HEK293T (cell line): ENCODE measurements at places on chromosomes 2 and 18.
A peak's percentile ranks its signal among the peaks of the same experiment; 100 is the strongest.

DNA sequence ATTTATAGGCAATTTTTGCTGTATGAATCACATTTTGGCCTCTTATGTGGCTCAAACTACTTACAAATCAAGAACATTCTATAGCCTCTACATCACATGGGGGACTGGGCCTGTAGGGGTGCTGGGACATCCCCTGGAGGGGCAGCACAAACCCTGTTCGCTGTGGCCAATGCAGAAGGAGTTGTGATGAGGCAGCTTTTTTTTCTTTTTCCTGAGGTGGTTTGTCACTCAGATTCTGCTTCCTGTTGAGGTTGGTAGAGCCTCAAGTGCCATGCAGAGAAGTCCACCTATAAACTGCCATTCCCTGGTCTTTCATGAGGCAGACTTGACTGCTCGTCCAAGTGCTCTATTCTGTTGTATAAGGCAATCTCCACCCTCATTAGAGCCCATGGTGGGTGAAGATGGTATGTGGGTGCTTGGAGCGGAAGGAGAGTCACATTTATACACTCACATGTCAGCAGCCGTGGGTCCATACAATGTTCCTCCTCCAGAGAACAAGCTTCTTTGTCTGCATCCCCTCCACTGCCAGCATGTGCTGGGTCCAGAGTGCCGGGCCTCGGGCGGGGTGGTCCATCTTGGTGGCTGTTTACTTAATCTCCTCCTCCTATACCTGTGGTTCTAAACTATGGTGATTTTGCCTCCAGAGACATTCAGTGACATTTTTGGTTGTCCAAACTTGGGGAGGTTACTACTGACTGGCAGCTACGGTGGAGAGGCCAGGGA is 120.3 kb downstream of the ACOXL start:
- DNase-seq: no peak

GRCh38 chr2:20355131-20355530 is 4.5 kb upstream of the PUM2 start:
- DNase-seq: no peak

DNA sequence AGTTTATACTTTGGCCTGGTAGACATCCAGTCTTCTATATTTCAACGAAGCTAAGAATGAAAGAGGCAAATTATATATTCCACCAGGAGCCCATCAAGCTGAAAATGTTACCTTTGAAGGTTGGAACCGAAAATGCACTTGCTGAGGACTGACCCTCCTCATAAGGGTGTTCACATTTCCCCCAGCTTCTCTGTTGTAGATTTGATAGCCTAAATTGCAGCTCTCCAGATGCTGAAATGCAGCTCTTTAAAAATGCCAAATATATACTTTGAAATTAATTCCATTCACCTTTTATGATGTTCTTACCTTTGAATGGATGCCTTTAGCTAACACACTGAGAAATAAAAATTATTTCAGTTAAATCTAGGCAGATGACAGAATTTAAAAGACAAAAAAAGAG is 1.8 kb upstream of the FIGN start:
- no peak for DNase-seq

GRCh38 chr2:121875585-121876185 is 120.2 kb downstream of the TSN start:
- DNase-seq: no peak

- no peak for DNase-seq
Observed at GRCh38 chr2:44902217-44903137, 39.0 kb upstream of the SIX3 start.

DNA sequence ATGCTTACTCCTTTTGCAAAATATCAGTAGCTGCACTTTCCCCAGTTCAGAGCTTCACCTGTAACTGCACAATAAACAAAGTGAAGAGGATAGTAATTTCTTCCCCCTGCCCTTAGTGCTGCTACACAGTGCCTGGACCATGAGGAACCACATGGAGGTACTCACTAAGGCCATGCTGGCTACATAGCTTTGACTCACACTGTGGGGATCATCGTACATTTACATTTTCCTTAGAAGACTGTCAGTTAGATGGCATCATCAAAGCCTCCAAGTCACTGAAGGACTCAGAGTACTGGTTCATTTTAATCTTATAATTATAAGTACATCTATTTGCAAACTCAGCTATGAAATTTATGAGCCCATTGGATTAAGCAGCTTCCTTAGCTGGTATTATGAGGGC is 1416.5 kb upstream of the CELF4 start:
- DNase-seq: no peak

DNA sequence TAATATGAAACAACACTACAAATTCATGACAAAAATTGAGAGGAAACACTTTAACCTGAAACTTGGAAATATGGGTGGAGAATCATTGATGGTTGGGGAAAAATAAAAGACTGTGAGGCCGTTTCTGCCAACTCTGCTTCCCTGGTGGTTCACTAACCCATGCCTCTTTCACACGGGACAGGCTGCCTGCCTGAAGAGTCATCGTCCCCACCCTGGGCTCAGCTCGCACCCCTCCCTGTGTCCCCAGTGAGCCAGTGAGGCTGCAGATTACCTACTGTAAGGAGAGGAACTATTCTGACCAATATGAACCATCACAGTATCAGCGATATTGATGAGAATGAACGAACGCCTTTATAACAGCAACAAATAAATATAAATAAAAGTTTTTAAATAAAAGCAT is 357.8 kb upstream of the CDH20 start:
- no peak for DNase-seq

- DNase-seq: no peak
Observed at GRCh38 chr2:98825404-98825803, 94.5 kb upstream of the MGAT4A start.

DNA sequence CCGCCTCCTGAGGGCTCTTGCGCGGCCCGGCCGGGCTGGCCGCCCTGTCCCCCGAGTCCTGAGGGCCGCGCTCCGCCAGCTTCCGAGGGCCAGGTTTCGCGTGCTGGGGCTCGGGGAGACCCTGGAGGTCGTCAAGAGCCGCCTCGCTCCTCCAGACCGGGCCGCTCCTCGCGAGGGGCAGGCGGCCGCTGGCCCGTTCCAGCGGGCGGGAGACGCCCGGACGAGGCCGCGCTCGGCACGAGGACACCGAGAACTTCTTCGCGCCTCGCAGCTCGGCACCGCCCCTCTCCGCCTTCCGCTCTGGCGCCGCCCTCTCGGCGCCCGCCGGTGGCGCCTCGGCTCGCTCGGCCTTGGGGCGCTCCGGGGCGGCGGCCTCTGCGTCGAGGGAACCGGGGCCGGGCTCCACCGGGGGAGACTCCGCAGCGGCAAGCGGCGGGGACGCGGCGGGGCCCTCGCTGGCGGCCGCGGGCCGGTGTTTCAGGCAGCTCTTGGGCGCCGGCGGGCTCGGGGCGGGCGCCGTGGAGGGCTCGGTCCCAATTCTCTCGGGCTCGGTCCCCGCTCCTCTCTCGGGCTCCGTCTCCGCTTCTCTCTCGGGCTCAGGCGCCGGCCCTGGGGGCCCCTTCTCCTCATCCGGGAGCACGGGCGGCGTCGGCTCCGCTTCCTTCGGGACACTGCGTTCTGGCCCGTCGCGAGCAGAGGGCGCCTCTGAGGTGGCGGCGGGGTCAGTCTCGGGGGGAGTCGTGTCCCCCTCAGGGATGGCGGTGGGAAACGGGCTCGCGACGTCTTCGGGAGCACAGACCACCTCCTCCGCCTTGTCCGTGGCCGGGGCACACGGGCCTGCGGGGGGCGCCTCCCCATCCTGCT is 91.6 kb upstream of the MGAT4A start:
- DNase-seq: no peak

DNA sequence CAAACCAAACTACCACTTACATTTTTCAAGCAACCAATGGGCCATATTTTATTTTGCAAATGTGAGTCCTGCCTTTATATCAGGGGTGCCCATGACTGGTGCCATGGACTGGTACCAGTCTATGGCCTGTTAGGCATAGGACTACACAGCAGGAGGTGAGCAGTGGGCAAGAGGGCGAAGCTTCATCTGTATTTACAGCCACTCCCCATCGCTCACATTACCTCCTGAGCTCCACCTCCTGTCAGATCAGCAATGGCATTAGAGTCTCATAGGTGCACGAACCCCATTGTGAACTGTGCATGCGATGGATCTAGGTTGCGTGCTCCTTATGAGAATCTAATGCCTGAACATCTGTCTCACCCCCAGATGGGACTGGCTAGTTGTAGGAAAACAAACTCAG is 53.6 kb downstream of the CCDC68 start:
- DNase-seq: no peak

- DNase-seq: no peak
Observed at GRCh38 chr2:209471037-209471436, 47.2 kb downstream of the MAP2 start.

- DNase-seq: no peak
Observed at GRCh38 chr2:84116143-84116542, 342.9 kb downstream of the SUCLG1 start.

GRCh38 chr2:5121642-5122041 is 570.5 kb upstream of the SOX11 start:
- DNase-seq: peak; percentile 16

DNA sequence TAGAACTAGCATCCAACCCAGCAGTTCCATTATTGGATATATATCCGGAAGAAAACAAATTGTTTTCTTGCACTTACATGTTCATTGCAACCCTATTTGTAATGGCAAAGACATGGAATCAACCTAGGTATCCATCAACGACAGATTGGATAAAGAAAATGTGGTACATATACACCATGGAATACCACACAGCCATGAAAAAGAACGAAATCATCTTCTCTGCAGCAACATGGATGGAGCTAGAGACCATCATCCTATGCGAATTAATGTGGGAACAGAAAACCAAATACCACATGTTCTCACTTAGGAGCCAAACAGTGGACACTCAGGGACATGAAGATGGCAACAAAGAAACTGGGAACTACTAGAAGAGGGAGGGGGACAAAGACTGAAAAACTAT is 352.7 kb downstream of the CDH2 start:
- no peak for DNase-seq

DNA sequence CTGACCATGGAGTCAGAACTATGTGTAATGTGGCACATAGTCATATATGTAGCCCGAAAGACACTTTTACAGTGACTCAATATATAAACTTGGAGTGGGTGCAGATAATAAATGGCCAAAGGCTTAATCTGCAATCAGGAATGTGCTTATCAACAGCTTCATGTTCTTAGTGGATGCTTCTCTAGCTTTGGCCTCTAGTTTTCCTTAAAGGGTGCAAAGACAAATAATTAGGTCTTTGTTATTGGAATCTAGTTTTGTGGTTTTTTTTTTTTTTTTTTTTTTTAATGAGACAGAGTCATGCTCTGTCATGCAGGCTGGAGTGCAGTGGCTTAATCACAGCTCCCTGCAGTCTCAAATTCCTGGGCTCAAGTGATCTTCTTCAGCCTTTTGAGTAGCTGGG is 625.6 kb downstream of the EPHA4 start:
- no peak for DNase-seq

- peak; percentile 27 for DNase-seq
Observed at GRCh38 chr2:196987649-196988364, 61.3 kb upstream of the PGAP1 start.

DNA sequence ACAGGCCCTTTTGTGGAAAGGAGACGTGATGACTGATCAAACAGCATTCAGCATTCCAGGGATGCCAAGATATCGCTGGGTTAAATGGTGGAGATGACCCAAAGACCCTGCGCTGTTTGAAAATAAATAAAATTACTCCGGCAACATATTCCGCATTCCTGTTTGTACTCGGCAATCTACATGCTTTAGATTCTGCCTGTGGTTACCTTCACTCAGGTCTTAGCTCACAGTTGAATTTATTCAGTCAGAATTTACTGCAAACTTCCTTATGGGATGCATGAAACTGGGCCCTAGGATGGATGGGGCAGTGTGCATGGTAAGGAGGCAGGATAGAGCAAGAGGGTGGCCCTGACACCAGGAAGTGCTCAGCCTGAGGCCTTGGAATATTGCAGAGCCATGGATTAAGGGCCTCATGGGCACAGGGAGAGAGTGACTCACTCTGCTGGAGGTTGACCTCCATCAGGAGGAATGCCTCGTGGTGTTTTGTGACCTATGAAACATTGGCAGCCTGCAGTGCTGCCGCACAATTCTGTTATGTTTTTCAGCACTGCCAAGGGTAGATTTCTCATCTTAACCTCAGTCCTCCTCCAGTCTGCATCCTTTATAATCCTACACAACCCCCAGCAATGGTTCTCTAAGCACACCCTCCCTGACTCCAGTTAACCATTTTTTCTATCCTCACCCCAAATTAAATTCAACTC is 321.4 kb downstream of the IRS1 start:
- DNase-seq: no peak

GRCh38 chr2:26609205-26609631 is 31.9 kb downstream of the CIB4 start:
- DNase-seq: no peak

DNA sequence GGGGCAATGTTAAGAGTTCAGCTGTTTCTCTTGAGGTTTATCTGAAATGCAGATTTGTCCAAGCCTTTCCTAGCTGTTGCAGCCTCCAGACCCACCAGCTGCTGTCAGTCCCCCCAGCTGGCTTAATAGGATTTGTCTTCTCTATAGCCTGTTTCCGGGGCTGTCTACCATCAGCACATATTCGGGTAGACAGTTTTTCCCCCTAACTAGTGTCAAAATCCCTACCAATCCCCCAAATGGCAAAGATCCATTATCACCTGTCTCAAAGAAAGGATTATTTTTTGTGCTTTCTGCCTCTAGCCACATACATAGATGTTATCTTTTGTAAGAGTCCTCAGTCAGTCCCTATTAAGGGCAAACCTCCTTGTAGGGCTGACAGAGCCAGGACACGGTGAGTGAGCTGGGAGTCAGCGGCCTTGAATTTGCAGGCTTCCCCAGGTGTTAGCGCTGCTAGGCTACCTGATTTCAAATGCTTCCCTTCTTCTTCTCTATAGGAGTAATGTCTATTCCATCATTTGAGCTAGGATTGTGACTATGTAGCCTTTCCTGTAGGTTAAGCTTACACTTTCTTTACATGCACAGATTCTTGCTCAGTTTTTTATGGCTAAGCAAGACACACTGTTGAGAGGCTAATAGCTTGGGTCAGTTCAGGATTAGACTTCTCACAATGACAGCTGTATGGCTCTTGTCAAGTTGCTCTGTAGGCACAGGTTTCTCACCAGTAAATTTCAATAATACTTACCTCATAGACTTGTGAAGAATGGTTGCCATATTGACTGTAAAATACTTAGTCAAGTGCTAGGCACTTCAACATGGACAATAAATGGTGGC is 171.1 kb upstream of the UNC80 start:
- no peak for DNase-seq

DNA sequence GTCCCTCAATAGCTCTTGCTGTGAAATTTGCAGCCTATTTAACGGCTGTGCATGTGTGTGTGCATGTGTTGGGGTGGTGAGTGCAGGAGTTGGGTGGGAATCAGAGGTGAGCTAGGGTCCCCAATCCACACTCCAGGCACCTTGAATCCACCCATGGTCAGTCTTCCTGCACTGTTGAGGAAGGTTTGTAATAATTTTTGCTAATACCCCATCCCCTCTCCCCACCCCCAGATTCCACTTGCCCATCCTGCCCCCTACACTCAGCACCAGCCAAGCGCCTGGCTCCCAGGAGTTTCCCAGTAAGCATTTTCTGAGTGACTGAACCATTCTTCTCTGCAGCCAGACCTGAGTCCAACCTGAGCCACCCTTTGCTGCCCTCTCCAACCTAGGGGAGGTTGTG is 208.4 kb upstream of the RAB12 start:
- DNase-seq: no peak
